Breast epithelium (tissue), 4 donors: ENCODE measurements at places on chromosomes 5 and 9. TPM values are rescaled to one million over a fixed set of nuclear protein-coding genes. Genes with fewer than 3 reads are reported as not detected.

ZFP37 gene
- 2.9 TPM for total RNA-seq

SPINK1 gene
- total RNA-seq: 1.6 TPM

PIP5K1B gene
- 0.80 TPM for total RNA-seq

DNA sequence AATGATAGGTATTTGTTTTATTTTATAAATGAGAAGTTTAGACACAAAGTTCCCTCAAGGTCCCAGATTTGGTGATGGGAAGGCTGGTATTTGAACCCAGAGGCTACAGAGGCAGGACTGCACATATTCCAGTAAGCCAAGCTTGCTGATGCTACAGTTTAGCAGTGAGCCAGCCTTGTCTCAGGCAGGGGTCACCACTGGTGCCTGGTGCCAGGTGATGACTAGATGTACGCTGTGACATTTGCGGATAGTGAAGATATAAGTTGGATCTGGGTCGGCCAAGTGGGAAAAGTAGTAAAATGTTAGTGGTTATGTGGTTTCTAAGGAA is 143.9 kb downstream of the AOPEP start:
- DNase-seq: no peak
- no peaks in the 10 kb centered on the region for H3K27me3 ChIP-seq
- H3K27ac ChIP-seq: no peak overlapping the region
- no peak overlapping the region for H3K4me3 ChIP-seq
- no peaks in the 10 kb centered on the region for H3K36me3 ChIP-seq

- H3K4me1 ChIP-seq: peaks cover 22% of the 10 kb centered on the region
- H3K36me3 ChIP-seq: no peaks in the 10 kb centered on the region
- no peak overlapping the region for H3K4me3 ChIP-seq
- no peak overlapping the region for H3K27ac ChIP-seq
These were observed 53.6 kb downstream of the GADD45G start for GRCh38 chr9:89658401-89658800.

GADD45G gene
- total RNA-seq: 13.0 TPM

GRCh38 chr9:79115176-79115575 is 456.6 kb upstream of the TLE4 start:
- no peak for DNase-seq
- H3K27ac ChIP-seq: no peak overlapping the region
- no peak overlapping the region for H3K4me3 ChIP-seq
- no peaks in the 10 kb centered on the region for H3K27me3 ChIP-seq
- H3K36me3 ChIP-seq: no peaks in the 10 kb centered on the region
- H3K4me1 ChIP-seq: no peaks in the 10 kb centered on the region

LHX6 gene
- 9.8 TPM for total RNA-seq

- no peaks in the 10 kb centered on the region for H3K36me3 ChIP-seq
- no peak for DNase-seq
- no peak overlapping the region for H3K4me3 ChIP-seq
- H3K27ac ChIP-seq: no peak overlapping the region
These were observed 13.1 kb upstream of the SERINC5 start for GRCh38 chr5:80268916-80269315.

ST6GALNAC4 gene
- total RNA-seq: 24.0 TPM

DNA sequence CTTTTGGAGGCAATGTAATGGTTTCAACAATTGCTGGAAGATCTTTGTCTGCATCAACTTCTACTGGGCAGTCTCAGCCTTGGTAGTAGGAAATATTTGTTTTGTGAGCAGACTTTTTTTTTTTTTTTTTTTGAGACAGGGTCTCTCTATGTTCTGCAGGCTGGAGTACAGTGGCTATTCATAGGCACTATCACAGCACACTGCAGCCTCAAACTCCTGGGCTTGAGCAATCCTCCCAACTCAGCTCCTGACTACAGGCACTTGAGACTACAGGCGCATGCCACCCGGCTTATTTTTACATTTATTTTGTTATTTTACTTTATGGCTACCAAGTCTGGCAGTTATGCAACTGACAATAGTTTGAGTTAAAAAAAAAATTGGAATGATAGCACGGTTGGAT is 187.3 kb downstream of the SNX18 start:
- H3K27me3 ChIP-seq: no peaks in the 10 kb centered on the region
- H3K36me3 ChIP-seq: no peaks in the 10 kb centered on the region
- peaks cover 11% of the 10 kb centered on the region for H3K4me1 ChIP-seq
- no peak overlapping the region for H3K27ac ChIP-seq
- DNase-seq: no peak

CKMT2 gene
- total RNA-seq: 3.6 TPM

- no peaks in the 10 kb centered on the region for H3K36me3 ChIP-seq
- H3K27me3 ChIP-seq: no peaks in the 10 kb centered on the region
- DNase-seq: no peak
- no peaks in the 10 kb centered on the region for H3K4me1 ChIP-seq
- H3K27ac ChIP-seq: no peak overlapping the region
- H3K4me3 ChIP-seq: no peak overlapping the region
These were observed 23.0 kb upstream of the GOLM1 start for GRCh38 chr9:86122311-86122710.

- H3K36me3 ChIP-seq: no peaks in the 10 kb centered on the region
- no peaks in the 10 kb centered on the region for H3K4me1 ChIP-seq
- no peak for DNase-seq
- no peaks in the 10 kb centered on the region for H3K27me3 ChIP-seq
These were observed 177.3 kb upstream of the SPEF2 start for GRCh38 chr5:35440409-35440808.

AJM1 gene
- total RNA-seq: 1.1 TPM

DNA sequence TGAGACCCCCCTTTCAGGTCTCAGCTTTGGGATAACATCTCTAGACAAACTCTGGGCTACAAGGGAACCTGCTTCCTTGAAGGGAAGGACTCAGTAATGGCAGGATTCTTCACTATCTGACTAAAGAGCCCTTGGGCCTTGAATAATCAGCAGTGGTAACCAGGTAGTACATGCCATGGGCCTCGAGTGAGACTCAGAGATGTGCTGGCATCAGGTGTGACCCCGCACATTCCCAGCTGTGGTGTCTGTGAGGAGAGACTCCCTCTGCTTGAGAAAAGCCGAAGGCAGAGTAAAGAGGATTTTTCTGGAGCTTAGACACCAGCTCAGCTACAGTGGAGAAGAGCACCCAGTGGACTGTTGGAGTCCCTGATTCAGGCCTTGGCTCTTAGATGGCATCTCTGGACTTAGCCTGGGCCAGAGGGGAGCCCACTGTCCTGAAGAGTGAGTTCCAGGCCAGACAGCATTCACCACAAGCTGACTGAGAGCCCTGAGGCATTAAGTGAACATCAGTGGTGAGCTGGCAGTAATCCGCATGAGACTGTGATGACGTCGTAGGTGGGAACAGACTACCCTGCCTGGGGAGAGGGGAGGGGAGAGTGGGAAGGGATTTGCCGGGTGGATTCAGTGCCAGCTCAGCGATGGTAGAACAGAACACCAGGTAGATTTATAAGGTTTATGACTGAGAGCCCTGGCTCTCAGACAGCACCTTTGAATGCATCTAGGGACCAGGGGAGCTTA is 5.3 kb upstream of the ZNF782 start:
- H3K36me3 ChIP-seq: no peaks in the 10 kb centered on the region
- no peak for DNase-seq
- peak overlapping the region; percentile 11 for H3K27ac ChIP-seq
- H3K27me3 ChIP-seq: no peaks in the 10 kb centered on the region
- no peak overlapping the region for H3K4me3 ChIP-seq

DNA sequence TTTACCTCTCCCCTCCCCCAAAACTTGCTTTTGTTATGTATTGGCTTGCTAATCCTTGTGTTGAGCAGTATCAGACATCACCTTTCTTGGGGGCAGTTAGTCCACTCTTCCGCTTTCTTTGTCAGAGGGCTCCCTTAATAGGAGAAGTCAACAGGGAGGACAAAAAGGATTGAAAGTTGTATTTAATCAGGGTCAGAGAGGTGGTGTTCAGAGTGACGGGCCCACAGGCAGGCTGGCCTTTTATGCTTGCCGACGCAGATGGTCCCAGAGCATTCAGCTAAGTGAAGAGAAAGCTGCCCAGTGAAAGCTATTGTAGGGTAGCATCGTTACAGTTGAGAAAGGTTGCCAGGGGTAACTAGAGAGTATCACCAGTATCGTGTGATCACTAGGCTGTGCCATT is 131.1 kb downstream of the ZCCHC7 start:
- H3K36me3 ChIP-seq: peaks cover 4% of the 10 kb centered on the region
- no peaks in the 10 kb centered on the region for H3K4me1 ChIP-seq
- no peaks in the 10 kb centered on the region for H3K27me3 ChIP-seq
- DNase-seq: no peak
- no peak overlapping the region for H3K27ac ChIP-seq

PCDHA12 gene
- total RNA-seq: 0.48 TPM

DNA sequence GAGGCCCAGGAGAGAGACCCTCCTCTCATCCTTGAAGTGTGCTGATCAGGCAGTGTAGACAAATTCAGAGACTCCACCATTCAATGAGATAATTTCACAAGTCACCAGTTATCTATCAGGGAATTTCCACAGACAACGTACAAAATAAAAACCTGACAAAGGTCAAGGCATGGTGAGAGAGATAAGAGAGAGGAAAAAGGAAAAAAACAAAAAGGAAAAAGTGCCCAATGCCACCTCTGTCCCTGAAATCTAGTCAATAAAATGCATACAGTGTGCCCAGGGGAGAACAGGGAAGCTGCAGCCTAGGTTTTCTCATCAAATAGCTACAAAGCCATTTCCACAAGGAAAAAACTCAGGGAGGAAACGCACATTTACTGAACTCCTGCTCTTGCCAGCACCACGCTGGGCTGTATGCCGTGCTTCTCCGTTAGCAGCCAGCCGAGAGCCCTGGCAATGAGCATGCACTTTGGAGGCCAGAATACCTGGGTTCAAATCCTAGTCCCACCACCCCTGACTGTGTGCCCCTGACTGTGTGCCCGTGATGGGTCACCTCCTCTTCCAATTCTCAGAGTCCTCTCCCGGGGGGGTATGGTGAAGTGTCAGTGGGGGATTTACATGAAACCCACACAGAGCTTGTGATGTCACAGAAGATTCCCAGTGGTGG is 11.6 kb downstream of the WHRN start:
- H3K27ac ChIP-seq: no peak overlapping the region
- no peaks in the 10 kb centered on the region for H3K4me1 ChIP-seq
- no peak for DNase-seq
- no peaks in the 10 kb centered on the region for H3K36me3 ChIP-seq

TMEM174 gene
- not detected for total RNA-seq

GRCh38 chr9:3793363-3793762 is 267.6 kb upstream of the RFX3 start:
- peak overlapping the region; percentile 54 for H3K27ac ChIP-seq
- no peaks in the 10 kb centered on the region for H3K36me3 ChIP-seq
- H3K27me3 ChIP-seq: no peaks in the 10 kb centered on the region
- no peak overlapping the region for H3K4me3 ChIP-seq
- H3K4me1 ChIP-seq: no peaks in the 10 kb centered on the region
- DNase-seq: no peak

DNA sequence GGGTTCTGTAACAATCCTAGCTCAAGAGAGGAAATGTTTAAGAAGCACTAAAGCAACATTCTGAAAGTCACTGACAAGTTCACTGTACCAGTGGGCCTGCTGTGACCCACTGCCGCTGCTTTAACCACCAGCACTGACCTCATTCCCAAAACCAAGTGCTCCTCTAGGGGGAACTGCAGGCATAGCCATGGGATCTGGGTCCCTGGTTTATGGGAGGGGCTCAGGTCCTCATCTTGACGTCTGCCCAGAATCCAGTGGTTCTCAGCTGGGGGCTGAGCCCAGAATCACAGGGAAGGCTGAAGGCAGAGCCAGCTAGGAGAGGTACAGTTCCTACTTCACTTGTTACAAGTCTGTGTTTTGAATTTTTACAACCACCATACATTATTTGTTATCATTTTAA is 36.1 kb upstream of the SLC2A8 start:
- no peaks in the 10 kb centered on the region for H3K27me3 ChIP-seq
- H3K4me3 ChIP-seq: no peak overlapping the region
- H3K36me3 ChIP-seq: no peaks in the 10 kb centered on the region
- DNase-seq: no peak
- peak overlapping the region; percentile 12 for H3K27ac ChIP-seq

- no peak for DNase-seq
- H3K27ac ChIP-seq: no peak overlapping the region
- no peaks in the 10 kb centered on the region for H3K36me3 ChIP-seq
- H3K4me1 ChIP-seq: no peaks in the 10 kb centered on the region
- no peaks in the 10 kb centered on the region for H3K27me3 ChIP-seq
- H3K4me3 ChIP-seq: no peak overlapping the region
These were observed 25.5 kb upstream of the TIFAB start for GRCh38 chr5:135477613-135478066.

NREP gene
- total RNA-seq: 3.9 TPM

GRCh38 chr5:144275329-144275728 is 104.7 kb downstream of the KCTD16 start:
- no peaks in the 10 kb centered on the region for H3K36me3 ChIP-seq
- H3K4me1 ChIP-seq: no peaks in the 10 kb centered on the region
- H3K4me3 ChIP-seq: no peak overlapping the region
- H3K27me3 ChIP-seq: no peaks in the 10 kb centered on the region

FCN2 gene
- 1.8 TPM for total RNA-seq

- no peaks in the 10 kb centered on the region for H3K27me3 ChIP-seq
- H3K4me1 ChIP-seq: no peaks in the 10 kb centered on the region
- no peak overlapping the region for H3K27ac ChIP-seq
- no peak for DNase-seq
- no peaks in the 10 kb centered on the region for H3K36me3 ChIP-seq
These were observed 7.3 kb upstream of the ROPN1L start for GRCh38 chr5:10434392-10434791.

IL13 gene
- total RNA-seq: 0.73 TPM

- no peak overlapping the region for H3K4me3 ChIP-seq
- no peaks in the 10 kb centered on the region for H3K27me3 ChIP-seq
- DNase-seq: no peak
- no peaks in the 10 kb centered on the region for H3K4me1 ChIP-seq
These were observed 33.4 kb upstream of the NR3C1 start for GRCh38 chr5:143436871-143437270.

GRCh38 chr5:123858938-123859337 is 347.0 kb downstream of the CSNK1G3 start:
- H3K27me3 ChIP-seq: no peaks in the 10 kb centered on the region
- H3K4me3 ChIP-seq: no peak overlapping the region

DNA sequence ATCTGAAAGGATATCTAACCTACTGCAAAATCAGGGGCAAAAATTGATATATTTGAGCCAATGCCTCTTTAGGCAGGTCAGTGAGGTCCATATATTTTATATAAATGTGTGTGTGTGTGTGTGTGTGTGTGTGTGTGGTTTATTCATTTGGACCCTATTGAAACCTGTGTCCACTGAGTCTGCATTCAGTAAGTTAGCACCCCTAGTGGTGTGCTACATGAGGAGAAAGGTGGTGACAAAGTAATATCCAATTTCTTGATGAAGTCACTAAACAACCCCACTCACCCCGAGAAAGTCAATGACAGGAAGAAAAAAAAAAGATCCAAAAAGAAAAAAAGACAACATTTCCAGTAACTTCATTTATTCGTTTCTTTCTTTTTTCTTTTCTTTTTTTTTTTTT is 4.1 kb downstream of the FBXW11 start:
- H3K36me3 ChIP-seq: no peaks in the 10 kb centered on the region
- H3K27ac ChIP-seq: no peak overlapping the region
- no peaks in the 10 kb centered on the region for H3K4me1 ChIP-seq
- no peak overlapping the region for H3K4me3 ChIP-seq
